NCI-H187 (cell line): ENCODE measurements at places on chromosomes 3 and 15.

DNA sequence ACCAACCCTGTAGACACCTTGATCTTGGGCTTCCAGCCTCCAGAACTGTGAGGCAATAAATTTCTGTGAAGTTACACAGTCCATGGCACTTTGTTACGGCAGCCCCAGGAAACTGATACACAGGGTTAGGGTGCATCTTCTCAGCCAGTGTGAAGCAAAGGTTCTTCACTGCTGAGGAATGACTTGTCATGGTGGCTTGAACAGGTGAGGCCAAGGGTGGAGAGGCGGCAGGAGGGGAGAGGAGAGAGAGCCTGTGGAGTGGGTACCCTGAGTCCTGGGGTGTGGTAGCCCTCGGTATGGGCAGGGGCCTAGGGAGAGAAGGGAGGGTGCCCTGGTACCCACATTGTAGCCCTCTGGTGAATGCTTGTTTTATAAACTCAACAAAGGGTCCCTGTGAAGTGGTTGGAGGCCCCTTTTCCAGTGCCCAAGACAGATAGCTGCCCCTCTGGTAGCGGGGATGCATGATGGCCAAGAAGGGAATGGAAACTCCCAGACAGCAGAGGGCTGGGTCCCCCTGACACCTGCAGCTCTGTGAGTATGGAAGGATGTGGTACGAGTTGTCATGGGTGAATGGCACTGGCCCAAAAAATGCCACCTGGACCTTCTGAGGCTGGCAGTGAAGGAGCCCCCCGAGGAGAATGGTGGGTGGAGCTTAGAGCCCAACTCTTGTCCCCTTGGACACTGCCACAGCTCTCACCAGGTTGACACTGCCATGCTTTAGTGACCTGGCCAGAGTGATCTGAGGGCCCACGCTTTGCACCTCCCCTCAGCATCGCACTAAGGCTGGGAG lies 49.6 kb downstream of the SPSB4 start:
- DNase-seq, result no peak

- DNase-seq, result no peak
Measured at GRCh38 chr15:97076011-97076410, 745.5 kb downstream of the NR2F2 start.

GRCh38 chr3:176141837-176142236 lies 1055.4 kb downstream of the TBL1XR1 start:
- DNase-seq, result no peak

DNA sequence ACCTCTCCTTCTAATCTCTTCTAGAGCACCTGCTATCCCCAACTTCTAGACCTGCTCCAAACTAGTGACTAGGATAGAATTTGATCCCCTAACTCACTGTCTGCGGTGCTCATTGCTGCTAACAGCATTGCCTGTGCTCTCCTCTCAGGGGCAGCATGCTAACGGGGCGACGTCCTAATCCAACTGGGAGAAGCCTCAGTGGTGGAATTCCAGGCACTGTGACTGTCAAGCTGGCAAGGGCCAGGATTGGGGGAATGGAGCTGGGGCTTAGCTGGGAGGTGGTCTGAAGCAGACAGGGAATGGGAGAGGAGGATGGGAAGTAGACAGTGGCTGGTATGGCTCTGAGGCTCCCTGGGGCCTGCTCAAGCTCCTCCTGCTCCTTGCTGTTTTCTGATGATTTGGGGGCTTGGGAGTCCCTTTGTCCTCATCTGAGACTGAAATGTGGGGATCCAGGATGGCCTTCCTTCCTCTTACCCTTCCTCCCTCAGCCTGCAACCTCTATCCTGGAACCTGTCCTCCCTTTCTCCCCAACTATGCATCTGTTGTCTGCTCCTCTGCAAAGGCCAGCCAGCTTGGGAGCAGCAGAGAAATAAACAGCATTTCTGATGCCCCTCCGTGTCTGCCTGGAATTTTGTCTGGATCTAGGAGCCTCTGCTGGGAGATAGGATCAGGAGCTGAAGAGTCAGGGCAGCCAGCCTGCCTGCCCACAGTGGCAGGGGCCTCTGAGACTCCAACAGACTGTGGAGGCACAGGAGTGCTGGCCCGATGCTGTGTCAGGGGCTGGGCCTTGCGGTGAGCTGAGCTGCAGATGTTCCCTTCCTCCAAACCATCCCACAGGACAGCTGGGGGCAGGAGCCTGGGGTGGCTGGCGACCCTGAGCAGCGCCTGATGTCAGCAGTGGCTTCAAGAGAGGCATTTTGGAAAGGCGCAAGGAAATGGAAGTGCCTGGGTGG lies 3.0 kb downstream of the ISLR start:
- DNase-seq, result no peak

GRCh38 chr3:87260270-87260669 lies 16.1 kb downstream of the POU1F1 start:
- DNase-seq, result no peak

DNA sequence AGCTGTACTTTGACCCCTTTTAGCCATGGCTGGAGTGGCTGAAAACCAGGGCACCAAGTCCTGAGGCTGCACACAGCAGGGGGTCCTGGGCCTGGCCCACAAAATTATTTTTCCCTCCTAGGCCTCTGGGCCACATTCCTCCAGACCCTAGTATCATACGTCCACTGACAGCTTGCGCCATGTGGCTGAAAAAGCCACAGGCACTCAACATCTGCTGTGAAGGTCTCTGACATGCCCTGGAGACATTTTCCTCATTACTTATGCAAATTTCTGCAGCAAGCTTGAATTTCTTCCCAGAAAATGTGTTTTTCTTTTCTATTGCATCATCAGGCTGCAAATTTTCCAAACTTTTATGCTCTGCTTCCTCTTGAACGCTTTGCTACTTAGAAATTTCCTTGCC lies 239.0 kb downstream of the SQOR start:
- no peak for DNase-seq

- DNase-seq, result no peak
Measured at GRCh38 chr3:143585720-143586456, 262.4 kb downstream of the SLC9A9 start.

GRCh38 chr3:106332884-106333283 lies 464.1 kb upstream of the CBLB start:
- no peak for DNase-seq

DNA sequence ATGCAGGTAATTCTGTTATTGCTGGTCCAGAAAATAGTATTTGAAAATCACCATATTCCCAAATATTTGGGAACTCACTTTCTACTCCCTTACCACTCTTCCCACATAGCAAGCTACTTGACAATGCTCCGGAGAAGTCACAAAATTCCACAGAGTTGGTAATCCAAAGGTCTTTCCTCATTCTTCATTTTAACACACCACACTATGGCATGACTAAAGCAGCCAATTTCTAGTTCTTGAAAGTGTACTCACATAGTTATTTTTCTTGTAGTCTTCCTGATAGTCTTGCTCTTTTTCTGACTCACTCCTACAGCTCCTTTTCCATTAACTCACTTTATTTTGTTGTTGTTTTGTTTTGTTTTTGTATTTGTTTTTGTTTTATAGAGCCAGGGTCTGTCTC lies 67.2 kb downstream of the MYO9A start:
- no peak for DNase-seq

GRCh38 chr3:14124223-14124614 lies 451 bp downstream of the CHCHD4 start:
- DNase-seq, result no peak

DNA sequence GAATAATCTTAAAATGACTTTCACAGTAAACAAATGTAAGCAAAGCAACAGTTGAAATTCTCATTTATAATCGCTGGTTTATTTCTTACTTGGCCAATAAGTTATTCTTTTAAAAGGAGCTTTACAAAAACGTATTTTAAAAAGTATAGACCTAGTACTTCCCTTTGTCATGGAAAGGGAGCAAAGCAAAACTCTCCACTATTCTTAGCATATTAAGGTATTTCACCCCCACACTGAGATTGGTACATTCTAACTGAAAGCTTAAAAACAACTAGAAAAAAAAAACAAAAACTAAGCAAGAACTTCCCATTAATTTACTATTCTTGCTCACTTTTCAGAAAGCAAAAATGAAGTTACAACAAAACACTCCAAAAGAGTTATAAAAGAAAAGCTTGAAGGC lies 1.5 kb downstream of the ATG3 start:
- DNase-seq, result no peak

- DNase-seq, result no peak
Measured at GRCh38 chr3:172562871-172563865, 39.9 kb upstream of the TNFSF10 start.

GRCh38 chr3:74122281-74122680 lies 492.2 kb downstream of the CNTN3 start:
- DNase-seq, result no peak

- no peak for DNase-seq
Measured at GRCh38 chr3:171842864-171843518, at the start of gene TMEM212. TMEM212 (plus strand) TSS chr3:171843349; CDS start chr3:171843384, 35 bp downstream.

DNA sequence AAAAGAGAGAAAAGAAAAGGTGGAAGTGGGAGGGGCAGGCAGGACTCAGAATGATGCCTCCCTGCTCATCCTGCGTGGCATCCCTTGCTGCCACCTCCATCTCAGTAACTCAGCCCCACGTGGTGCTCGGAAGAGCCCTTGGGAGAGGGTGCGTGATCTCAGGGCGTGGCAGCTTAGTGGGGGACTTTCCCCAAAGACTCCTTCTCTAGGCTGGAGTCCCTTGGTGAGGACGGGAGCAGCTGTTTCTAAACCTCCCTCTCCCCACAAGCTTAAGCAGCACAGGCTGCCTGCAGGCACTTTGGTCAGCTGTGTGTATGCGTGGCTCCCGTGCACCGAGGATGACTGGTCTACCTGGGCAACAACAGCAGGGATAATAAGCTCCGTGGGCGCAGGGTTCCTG lies 7.4 kb upstream of the ANPEP start:
- DNase-seq, result no peak

GRCh38 chr15:79168922-79169456 lies 78.4 kb upstream of the RASGRF1 start:
- peak; percentile 24 for DNase-seq

GRCh38 chr3:192307631-192308030 lies 419.7 kb downstream of the FGF12 start:
- DNase-seq, result no peak

DNA sequence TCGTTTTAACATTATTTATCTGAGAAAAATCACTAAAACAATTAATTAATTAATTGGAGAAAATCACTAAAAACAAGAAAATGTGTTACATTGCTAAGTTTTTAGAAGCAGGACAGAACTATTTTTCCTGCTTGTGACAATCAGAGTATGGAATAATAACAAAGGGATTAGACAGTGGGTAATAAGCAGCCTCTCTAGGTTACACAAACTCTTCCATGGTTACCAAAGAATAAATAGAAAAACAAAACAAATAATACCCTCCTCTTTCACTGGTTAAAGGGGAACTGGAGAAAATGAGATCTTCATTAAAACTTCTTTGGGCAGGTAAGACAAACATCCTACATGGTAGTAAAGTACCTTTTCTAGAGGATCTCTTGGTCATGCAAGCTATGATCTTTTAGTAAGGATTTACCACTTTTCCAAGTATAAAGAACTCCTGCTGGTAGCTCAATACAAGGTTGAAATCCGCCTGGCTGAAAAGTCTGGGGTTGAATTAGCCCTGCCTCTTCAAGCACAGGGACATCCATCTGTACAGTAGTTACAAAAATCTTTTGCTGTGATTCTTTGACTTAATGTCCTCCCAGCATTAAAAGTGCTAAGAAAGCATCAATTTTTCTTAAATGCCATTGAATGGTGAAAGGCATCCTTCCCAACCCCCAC lies 2.5 kb upstream of the PLCH1 start:
- no peak for DNase-seq

DNA sequence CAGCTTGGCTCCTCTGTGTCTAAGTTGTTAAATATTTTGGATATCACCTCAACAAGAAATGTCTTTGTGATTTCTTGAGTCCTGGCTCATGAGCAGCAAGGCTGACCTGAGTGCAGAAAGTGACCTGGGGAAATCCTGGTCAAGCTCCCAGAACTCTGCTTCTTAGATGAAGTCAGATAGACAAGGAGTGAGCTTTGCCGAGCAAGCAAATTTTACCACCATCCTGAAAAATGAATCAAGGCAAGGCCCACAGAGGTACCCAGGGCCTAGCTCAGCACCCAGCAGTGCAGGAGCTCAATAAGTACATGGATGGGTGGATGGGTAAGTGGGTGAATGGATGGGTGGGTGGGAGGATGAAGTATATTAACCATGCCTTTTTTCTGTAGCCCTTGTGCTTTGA lies 291.8 kb downstream of the UACA start:
- no peak for DNase-seq

DNA sequence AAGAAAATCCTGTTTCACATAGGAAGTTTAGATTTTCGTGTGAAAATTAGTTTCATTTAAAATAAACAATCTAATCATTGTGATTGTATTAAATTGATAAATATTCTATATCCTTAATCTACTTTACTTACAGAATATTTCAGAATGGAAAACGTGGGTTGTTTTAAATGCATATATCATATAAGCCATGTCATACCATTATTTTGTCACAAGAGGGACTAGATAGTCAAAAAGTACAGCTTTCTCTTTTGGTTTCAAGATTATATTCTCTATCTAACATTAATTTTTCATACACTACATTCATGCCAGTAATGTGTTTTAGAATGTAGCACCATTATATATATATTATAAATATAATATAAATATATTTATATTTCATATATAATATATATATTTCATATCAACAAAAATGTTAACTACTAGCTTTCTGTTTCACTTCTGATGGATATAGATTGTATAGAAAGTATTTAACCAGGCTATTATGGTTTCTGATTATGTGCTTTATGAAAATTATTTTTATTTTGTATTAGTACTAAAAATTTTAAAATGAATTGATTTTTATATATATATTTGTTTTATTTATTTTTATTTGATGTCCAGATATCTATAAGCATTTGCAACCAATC lies 45.3 kb downstream of the OSTN start:
- no peak for DNase-seq

DNA sequence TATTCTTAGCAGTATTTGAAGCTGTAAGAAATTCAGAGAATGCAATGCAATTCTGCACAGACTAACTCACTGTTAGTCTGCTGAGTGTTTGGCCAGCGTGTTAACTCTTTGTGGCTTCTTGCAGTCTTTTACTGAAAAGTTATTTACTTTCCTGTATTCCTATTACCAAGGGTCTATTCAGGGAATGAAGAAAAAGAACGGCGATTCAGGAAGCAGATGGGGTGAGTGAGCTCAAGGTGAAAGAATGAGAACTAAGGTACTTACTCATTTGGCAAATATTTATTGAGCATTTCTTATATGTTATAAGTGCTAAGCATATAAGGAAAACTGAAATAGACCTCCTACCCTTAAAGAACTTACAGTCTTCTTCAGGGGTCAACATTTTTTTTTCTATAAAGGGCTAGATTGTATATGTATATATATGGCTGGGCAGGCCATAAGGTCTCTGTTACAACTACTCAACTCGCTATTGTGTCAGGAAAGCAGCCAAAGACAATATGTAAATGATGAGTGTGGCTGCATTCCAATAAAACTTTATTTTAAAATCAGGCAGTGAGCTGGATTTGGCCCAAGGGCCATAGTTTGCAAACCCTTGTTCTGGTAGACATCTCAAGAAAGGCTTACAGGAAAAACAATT lies 271.9 kb upstream of the GADL1 start:
- DNase-seq, result no peak
